ENCODE measurements at places on chromosomes 6 and 20.

DNA sequence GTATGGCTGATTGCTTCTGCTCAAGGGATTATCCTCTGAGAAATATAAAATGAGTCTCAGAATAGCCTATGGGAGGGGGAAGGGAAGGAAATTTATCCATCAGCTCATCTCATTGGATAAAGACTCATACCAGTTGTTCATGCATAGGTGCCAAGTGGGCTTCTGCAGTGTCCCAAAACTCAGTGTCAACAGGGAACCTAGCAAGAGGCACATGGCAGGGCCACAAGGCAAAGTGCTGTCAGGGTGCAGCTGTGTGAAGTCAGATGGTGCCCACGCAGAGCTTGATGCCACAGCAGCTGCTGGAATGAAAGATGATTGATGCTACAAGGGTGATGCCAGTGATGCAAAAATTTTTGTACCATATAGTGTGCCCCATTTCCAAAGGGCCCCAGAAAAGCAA is 3.2 kb upstream of the CHD6 start:
- DNase-seq, result no peak

DNA sequence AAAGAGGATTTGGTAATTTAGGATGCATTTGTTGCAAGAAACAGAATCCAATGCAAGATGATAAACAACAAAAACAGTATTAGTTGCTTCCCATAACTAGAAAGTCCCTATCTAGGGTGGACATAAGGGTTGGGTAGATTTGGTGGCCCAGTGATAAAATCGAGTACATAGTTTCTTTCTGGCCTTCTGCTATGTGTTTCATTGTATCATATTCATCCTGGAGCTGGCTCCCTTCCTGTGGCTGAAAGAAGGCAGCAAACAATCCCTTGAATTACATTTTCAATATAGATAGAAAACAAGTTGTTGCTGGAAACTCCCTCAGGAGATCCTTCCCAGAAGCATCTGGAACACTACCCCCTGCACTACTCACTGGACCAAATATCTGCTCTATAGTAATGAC is 135.1 kb downstream of the ID4 start:
- no peak for DNase-seq

DNA sequence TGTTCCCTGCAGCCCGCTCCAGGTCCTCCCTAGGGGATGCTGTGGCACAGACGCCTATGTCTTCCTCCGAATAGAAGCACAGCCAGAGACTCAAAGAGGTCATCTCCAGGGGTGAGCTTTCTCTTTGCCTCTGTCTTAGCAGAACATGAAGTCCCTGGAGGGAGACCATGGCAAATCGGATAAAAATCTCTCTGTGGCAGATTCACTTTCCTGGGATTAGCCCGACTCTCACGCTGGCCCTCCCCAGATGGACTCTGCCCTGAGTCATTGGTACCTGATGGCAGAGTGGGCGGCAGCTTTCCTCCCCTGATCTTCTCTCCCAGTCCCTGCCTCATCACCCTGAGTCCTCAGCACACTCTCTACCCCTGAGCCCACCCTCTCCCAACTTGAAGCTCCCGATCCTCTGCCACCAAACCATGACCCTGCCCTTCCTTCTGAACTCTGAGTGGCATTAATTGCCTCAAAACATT is 58.0 kb upstream of the CCDC167 start:
- no peak for DNase-seq

DNA sequence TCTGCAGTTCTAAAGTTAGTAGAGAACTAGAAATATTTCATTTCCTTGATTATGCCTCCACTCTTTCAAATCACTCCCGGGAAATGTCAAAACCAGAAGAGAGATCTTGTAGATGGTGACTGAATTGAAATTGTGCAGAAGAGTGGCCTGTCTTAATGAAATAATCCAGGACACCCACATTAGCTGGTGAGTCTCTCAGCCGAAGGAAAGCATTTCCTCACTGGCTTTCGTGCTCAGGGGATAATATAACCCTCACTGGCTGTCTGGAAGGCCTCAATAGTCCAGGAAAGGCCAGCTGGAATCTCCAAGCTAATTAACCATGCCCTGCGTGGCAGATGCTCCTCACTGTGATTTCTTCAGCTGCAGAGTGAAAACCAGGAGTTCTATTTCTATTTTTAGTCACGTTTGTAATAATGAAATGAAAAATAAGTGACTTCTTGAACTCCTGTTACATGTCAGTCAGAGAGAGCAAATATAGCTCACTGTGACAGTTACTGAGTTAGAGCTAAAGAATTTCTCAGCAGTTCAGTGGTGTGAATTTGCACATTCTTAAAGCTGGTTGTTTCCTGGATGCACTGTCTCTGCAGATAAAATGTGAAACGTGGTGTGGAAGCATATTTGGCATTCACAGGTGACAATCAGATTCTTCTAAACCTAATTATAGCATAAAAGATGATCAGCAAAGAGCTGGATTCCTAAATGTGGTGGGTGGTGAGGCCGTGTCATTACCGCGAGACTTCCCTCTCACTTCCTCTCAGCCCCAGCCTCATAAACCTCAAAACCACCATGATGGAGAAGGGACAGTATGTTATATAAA is 211.7 kb downstream of the LMBRD1 start:
- no peak for DNase-seq

- no peak for DNase-seq
These were observed 34.0 kb upstream of the BMP6 start for GRCh38 chr6:7691675-7692452.

GRCh38 chr20:20839771-20840170 is 127.3 kb upstream of the RALGAPA2 start:
- no peak for DNase-seq

DNA sequence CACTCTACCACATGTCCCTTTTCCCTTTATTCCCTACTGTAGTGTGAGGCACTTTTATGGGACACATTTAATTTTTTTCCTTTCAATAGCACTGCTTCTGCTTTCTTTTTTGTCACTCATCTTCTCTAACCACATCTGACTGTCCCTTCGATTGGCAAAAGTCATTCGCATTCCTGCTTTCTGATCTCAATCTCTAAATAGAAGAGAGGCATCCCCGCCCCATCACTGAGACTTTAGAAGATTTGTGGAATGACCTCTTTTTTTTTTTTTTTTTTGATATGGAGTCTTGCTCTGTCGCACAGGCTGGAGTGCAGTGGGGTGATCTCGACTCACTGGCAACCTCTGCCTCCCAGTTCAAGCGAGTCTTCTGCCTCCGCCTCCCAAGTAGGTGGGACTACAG is 9.1 kb downstream of the ZNF292 start:
- DNase-seq, result no peak

DNA sequence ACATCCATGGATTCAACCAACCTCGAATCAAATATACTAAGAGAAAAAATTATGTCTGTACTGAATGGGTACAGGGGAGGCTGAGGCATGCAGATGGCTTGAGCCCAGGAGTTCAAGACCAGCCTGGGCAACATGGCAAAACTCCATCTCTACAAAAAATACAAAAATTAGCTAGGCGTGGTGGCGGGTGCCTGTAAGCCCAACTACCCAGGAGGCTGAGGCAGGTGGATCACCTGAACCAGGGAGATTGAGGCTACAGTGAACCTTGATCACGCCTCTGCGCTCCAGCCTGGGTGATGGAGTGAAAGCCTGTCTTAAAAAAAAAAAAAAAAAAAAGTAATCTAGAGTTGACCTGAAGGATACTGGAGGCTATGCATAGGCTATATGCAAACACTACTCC is 219.1 kb upstream of the SNX9 start:
- DNase-seq, result no peak

- DNase-seq, result no peak
These were observed 302.0 kb upstream of the STXBP5 start for GRCh38 chr6:146901940-146902816.

GRCh38 chr20:59827138-59828056 is 106.0 kb downstream of the SYCP2 start:
- no peak for DNase-seq

DNA sequence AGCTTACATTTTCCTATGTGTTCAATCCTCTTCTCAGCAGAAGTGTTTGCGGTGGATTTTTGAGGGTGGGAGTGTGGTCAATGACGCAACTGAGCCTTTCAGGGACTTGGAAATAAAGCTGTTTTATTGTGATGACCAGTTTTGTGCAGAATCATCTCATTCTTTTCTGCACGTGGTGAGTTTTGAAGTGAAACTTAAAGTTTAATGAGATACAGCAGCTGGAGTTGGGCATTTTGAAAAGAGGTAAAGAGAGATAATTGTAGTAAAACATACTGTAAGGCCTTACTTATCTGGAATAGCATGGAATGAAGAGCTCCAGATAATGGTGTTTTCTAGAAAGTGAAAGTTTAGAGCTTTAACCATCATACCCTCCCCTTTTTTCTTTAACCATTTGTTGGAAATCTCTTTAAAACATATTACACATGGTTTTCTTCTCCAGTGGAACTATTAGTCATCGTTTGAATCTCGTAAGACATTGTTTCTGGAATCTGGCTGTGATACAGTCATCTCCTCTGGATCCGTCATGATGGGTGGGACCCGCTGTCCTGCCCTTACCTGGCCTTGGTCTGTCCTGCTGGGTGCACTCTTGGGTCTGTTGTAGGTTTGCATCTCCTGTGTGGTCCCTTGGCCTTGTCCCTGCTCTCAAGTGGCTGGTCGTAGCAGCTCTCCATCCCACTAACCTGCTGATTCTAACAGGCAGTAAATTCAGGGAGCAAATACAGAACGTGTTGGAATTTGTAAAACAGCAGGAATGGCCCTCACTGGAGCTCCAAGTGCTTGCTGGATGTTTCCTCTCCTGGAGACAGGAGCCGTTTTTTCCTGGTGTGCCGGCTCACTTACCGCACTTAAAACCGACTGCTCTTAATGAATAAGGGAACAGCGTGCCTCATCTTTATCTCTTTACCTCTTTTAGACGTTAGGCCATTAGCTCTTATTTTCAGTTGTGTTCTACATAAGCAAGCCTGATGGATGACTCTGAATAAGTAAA is 29.8 kb downstream of the UST start:
- no peak for DNase-seq

All from stimulated activated CD4-positive, alpha-beta T cell treated with anti-CD3 and anti-CD28 coated beads, Interleukin-4, amount 100 ng/mL, for 4 hours (primary cell).